ENCODE measurements at places on chromosomes 12 and 14.

GRCh38 chr12:16857456-16857923, 251.5 kb upstream of the LMO3 start:
- no peak for DNase-seq

- DNase-seq = no peak
Observed at GRCh38 chr12:113302886-113303640, 31.8 kb downstream of the SLC8B1 start.

GRCh38 chr14:100874411-100875091, 29.0 kb downstream of the RTL1 start:
- no peak for DNase-seq

- no peak for DNase-seq
Observed at GRCh38 chr12:46224386-46224785, 44.5 kb downstream of the SLC38A1 start.

DNA sequence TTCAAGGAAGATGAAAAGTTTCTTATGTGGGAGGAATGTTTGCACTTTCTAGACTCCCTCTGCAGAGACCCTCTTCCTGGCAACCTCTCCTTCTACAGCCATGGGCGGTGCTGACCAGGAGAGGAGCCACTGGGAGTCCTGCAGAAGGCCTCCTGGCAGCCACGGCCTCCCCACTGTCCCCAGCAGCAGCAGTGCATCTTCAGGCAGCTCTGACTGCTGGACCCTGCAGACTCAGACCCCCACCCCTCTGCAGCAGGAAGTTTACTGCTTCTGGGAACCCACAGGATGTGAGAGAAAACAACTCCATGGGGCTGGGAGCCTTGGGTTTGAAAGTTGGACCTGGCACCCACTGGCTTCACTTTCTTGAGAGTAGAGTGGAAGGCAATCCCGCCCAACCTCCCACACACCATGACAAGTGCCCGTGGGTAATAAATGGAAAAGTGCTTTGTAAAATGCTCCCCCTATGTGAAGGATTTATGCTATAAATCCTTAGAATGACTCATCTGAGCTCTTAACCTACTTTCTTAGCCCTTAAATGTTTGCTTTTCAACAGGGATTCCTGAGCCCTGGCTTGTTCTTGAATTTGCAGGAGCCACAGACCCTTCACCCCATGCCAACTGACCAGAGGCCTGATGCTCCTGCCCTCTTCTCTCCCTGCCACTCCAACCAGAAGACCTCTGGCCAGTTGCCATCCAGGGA, 37.5 kb upstream of the DDX11 start:
- no peak for DNase-seq

- DNase-seq = no peak
Observed at GRCh38 chr12:92551853-92552397, 150.9 kb upstream of the PLEKHG7 start.

GRCh38 chr12:108967869-108968540, 52.9 kb downstream of the SVOP start:
- no peak for DNase-seq

GRCh38 chr12:19301223-19301622, 138.1 kb upstream of the AEBP2 start:
- DNase-seq = no peak

DNA sequence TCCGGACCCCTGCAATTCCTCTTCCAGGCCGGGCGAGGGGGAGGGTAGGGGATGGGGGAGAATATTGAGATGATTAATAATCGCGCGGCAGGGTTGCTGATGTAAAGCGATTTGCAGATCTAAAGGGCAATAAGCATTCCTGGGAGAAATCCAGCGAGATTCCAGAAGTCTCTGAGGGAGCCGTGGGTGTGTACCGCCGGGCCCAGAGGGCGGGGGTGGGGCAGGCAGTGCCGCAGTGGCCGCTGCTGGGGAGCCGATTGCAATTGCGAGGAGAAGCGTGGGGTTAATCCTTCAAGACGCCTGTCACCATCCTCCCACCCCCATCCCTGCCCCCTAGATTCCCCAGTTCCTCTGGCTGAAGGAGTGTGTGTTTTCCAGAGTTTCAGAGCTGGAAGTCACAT, 16.4 kb downstream of the FOS start:
- DNase-seq = peak; percentile 16

DNA sequence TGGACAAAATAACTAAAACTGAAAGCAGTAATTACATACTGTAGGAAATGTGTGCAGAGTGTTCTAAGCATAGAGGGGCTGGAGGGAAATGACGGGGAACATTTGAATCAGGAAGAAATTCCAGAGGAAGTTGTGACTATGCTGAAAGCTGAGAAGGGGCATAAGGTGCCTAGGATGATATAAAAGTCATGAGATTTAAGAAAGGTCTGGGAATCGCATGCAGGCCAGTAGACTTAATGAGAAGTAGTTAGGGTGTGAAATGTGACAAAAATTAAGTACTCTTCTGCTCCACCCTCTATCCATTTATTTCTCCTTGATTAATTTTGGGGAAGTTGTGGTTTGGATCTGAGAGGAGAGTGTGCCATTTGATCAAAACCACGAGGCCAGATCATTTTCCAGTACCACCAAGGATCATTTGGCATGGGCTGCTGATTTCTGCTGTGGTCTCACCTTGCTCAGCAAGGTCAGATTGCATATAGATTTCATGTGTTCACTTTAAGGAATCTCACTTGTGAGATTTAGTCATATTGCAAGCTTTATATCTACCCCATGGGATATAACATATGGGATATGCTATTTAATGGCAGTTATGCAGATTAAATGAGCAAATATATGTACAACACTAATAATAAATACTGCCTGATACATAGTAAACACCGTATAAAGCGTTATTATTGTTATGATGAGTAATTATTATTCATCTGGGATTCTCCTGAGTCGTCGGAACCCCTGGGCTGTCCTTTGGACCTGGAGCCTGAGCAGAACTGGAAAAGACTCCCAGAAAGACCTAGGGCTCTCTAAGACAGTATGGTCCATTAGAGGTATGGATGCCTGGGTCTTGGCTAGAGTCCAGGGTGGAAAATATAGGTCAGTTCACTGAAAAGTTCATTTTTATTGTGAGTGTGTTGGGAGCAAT, 72.3 kb downstream of the SRGAP1 start:
- no peak for DNase-seq

GRCh38 chr12:120822832-120823503, 81.2 kb downstream of the SPPL3 start:
- no peak for DNase-seq

DNA sequence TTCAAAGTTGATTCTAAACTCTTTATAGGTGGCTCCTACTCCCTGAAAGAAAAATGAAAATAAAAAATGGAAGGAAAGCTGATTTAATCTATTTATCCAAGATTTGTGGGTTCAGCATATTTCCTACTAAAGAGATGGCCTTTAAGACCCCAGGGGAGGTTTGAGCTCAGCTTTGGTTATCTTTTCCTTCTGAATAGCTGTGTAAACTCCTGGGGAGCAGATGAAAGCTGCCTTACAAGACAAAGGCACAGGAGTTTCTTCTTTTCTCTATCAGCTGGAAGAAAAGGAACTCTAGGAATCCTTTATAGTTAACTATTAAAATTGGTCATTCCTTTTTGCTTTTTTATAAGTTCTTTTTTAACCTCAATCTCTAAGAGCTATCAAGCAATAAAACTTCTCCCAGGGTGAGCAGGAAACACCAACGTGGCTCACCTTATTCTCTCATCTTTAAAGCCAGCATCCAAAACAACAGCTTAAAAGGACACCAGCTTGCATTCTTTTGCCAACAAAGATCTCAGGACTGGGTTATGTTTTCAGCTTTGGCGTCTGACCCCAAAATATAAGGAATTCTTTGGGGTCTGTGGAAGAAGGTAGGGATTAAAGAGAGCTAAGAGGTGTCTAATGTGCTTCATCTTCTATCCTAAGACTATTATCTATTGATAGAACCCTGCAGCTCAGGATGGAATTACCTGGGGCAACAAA, 371.7 kb upstream of the KITLG start:
- no peak for DNase-seq

- no peak for DNase-seq
Observed at GRCh38 chr12:47079981-47080724, 394 bp upstream of the AMIGO2 start.

- DNase-seq = no peak
Observed at GRCh38 chr14:33019346-33019745, 80.7 kb downstream of the NPAS3 start.

GRCh38 chr14:22070119-22070982, 396.7 kb upstream of the OR4E1 start:
- no peak for DNase-seq

- no peak for DNase-seq
Observed at GRCh38 chr14:91997492-91997891, 42.4 kb downstream of the TRIP11 start.

GRCh38 chr14:55893705-55894104, 224.5 kb upstream of the PELI2 start:
- no peak for DNase-seq

- DNase-seq = no peak
Observed at GRCh38 chr14:100296106-100296651, 10.1 kb downstream of the SLC25A29 start.

DNA sequence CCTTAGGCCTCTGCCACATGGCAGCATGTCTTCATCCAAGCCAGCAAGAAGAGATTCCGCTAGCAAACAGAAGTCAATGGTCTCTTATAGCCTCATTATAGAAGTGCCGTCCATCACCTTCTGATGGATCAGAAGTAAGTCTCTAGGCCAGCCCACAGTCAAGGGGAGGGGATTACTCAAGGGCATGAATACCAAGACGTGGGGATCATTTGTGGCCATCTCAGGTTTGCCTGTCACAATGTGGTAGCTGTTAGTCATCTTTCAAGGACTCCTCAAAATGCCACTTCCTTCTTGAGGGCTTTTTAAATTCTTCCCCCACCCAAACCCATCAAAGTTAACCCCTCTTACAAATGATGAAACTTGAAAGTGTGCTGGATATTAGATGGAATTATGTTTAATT, 8.1 kb upstream of the ADCY6 start:
- DNase-seq = no peak

- no peak for DNase-seq
Observed at GRCh38 chr12:51011955-51012354, 14.2 kb downstream of the SLC11A2 start.

GRCh38 chr12:16349131-16349460, 1.7 kb downstream of the MGST1 start:
- DNase-seq = no peak

GRCh38 chr14:34997762-34998161, 15.0 kb downstream of the SRP54 start:
- DNase-seq = no peak

- DNase-seq = no peak
Observed at GRCh38 chr12:113261847-113262470, 40.7 kb downstream of the TPCN1 start.

DNA sequence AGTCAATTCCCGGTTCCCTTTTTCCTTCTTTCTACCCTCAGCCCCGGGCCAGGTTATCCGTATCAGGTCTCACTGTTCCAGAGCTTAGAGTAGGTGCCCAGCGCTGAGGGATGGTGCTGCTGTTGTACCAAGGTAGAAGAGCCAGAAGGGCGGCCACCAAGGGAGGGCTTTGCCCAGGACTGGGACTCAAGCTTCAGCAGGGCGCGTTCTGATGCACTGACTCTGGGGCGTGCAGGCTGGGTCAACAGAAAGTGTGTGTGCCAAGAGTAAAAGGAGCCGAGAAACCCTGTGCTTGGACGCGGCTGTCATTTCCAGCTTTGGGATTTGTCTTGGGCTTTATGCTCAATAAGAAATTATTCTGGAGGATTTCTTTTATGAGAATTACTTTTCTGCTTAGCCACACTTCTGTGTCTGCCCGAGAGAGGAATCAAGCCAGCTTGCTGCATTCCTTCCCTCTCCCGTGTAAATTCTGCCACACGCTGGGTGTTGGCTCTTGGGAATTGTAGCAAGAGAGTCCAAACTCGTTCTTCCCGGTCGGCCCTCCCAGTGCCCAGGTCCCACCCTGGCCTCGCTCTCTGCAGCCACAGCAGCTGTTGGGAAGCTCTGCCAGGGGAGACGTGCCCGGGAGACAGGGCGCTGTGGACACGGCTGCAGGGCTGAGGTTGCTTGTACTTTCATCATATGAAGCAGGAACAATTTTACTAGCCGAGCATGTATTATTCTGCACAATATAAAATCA, 98.0 kb downstream of the FBXL14 start:
- no peak for DNase-seq

DNA sequence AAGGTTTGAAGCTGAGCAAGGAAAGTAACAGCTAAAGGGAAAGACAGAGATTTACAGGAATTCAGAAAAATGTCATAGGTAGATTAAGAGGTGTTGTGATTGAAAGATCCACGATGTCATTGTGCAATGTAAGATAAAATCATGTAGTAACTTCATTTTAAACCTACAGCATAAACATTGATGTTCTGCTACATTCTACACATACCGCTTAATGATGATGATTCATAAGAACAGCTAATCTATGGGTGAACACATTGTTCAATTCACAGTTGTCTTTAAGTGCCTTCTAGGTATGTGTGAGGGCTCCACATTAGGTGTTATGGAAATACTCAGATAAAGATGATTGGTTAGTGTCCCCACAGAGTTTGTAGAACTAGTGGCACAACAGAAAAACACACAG, 170.9 kb downstream of the GRIP1 start:
- DNase-seq = no peak

DNA sequence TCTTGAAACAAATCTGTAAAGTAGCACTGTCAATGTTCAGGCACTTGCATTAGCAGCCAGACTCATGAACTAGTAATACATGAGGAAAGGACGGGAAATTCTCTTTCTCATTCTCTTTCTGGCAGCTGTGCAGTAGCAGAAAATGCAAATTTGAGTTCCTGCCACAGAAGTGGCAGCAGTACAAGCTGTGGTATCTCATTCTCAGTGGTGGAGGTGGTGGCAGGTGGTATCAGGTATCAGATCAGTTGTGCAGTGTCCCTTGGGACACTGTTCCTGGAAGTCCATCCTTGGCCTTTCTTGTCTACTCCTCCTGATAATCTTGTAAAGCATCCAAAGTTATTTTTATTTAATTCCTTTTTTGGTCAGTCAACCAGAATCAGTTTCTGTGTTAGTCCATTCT, 103.0 kb downstream of the C12orf42 start:
- DNase-seq = no peak

- DNase-seq = no peak
Observed at GRCh38 chr12:15435597-15435996, 113.3 kb downstream of the PTPRO start.

- no peak for DNase-seq
Observed at GRCh38 chr12:118034429-118035189, 18.1 kb downstream of the RFC5 start.

GRCh38 chr12:71602761-71603577, 60.7 kb downstream of the ZFC3H1 start:
- DNase-seq = no peak

GRCh38 chr12:51960488-51960887, 9.0 kb downstream of the ACVR1B start:
- no peak for DNase-seq
